ENCODE measurements at places on chromosomes 12 and 14. TPM values are rescaled to one million over a fixed set of nuclear protein-coding genes. Genes with fewer than 3 reads are reported as not detected.

The ANKS1B gene
- 1.8 TPM for total RNA-seq

The SMIM41 gene
- not detected for total RNA-seq

The SPPL3 gene
- 34.5 TPM for total RNA-seq

The NXPH4 gene
- total RNA-seq, result 1.4 TPM

The ACVRL1 gene
- total RNA-seq, result not detected

The SLC4A8 gene
- total RNA-seq, result 2.2 TPM

The DYRK2 gene
- total RNA-seq, result 16.6 TPM

All from activated T-helper 17 cell treated with anti-CD3 and anti-CD28 coated beads, Interleukin-2, amount 50 U/mL, for 72 hours (primary cell).